Renal cortex interstitium (tissue), 15 donors: ENCODE measurements at places on chromosomes 1 and 21. TPM values are rescaled to one million over a fixed set of nuclear protein-coding genes. Genes with fewer than 3 reads are reported as not detected.

PAX7 gene
- polyA plus RNA-seq: 0.03 TPM

LGR6 gene
- polyA plus RNA-seq: 1.0 TPM

ZNF670 gene
- 10.0 TPM for polyA plus RNA-seq

C1orf50 gene
- polyA plus RNA-seq: 15.1 TPM

NCAM2 gene
- polyA plus RNA-seq: 6.4 TPM

IL20 gene
- polyA plus RNA-seq: not detected

PLEKHN1 gene
- polyA plus RNA-seq: 0.20 TPM

ZNHIT6 gene
- polyA plus RNA-seq: 35.8 TPM
